Retina (tissue), 1 donor: ENCODE measurements at places on chromosomes 13 and 19.

DNA sequence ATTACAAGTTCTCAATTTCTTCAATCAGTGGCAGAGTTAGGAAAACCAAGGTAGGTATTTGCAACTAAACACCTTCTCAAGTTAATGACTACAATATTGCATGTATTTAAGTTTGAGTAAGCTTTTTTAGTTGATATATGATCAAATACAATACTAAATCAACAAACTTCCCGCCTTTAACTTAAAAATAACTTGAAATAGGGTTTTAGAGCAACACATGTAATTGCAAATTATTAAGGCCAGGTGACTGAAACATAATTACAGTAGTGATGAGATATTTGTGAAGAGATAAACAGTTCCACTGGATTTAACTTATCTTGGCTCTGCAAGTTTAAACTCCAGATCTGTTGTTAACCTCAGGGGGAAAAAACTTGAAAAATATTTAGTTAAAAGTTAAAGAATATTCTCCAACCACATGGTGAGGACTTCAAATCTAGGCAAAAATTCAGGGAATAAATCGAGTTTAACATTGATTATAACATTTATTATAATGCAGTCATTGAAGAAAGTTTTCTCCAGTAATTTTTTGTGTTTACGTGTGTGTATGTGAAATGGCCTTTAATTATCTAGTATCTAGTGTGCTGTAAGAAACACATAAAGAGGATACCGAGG, 3.6 kb downstream of the DACH1 start:
- no peak for DNase-seq

DNA sequence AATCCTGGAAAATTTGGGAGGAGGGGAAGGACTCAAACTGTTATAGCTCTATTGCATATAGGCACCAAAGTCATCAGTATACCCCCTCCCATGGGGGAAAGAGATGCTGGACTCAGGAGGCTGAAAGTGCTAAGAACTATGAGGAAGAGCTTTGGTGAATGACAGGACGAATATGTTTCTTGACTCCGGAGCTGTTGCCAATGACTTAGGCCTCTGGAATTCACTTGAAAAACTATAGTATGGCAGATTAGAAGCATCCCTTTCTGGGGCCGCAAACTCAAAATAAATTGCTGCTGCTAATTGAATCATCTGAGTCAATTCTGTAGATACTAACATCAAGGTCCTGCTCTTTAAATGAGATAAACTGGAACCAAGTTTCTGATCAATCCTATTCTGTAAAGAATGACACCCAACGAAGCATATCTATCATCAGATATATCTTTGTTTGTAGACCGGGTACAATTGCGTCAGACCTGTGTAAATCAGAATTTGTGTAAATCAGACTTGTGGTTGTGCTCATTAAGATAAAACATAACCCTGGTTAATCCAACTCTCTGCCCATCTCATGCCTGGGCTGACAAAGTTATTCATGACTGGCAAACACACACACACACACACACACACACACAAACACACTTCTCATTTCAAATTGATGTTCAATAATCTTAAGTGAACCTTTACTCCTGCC, 1793.8 kb upstream of the PCDH20 start:
- DNase-seq: no peak

GRCh38 chr13:102947745-102948405, 102.0 kb downstream of the ERCC5 start:
- peak; percentile 55 for DNase-seq

- DNase-seq: no peak
These were observed 4.8 kb downstream of the PPP6R1 start for GRCh38 chr19:55253842-55254624.

DNA sequence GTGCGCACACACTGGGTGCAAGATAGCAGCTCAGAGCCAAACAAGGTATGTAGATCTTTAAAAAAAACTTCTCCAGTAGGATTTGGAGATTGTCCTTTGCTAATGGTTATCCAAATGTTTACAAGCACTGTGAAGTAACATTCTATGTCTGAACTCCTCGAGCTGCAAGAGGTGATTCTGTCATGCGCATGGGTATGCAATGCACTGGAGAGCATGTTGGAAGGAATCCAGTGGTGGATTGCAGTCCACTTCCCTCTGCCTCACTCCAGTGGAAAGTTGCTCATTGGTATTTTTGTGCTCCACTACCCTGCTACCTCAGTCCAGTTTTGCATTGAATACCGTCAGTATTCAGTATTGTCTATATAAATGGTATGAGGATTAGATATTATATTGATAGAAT, 132.1 kb downstream of the ATP8A2 start:
- DNase-seq: no peak

DNA sequence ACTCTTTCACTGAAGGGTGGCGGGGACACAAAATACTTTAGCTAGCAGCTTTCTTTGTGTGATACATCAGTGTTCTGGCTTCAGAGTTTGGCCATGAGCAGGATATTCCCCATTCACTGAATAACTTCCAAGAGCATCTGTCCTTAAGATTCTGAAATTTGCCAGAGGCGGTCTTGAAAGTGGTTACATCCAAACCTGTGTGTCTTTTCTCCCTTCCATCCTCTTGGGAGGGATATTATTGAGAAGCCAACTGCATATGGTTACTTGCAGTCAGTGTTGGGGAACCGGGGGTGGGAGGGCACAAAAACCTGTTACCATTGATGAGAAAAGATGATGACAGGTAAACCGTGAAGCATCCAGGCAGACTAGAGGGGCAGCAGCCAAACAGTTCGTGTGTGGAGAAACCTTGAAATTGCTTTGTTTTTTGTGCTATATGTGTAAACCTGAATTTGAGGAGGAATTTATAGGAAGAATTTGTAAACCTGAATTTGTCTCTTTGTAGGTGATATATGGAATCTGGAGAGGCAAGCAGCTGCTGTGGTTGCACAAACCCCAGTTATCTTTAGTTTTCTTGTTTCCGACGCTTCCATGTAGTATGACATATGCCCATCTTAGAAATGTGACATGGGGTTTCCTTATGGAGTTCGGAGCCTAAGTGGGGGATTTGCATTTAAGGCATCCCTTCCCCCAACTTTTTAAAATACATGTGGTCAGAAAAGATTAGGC, 104.8 kb downstream of the WDFY2 start:
- DNase-seq: peak; percentile 41

DNA sequence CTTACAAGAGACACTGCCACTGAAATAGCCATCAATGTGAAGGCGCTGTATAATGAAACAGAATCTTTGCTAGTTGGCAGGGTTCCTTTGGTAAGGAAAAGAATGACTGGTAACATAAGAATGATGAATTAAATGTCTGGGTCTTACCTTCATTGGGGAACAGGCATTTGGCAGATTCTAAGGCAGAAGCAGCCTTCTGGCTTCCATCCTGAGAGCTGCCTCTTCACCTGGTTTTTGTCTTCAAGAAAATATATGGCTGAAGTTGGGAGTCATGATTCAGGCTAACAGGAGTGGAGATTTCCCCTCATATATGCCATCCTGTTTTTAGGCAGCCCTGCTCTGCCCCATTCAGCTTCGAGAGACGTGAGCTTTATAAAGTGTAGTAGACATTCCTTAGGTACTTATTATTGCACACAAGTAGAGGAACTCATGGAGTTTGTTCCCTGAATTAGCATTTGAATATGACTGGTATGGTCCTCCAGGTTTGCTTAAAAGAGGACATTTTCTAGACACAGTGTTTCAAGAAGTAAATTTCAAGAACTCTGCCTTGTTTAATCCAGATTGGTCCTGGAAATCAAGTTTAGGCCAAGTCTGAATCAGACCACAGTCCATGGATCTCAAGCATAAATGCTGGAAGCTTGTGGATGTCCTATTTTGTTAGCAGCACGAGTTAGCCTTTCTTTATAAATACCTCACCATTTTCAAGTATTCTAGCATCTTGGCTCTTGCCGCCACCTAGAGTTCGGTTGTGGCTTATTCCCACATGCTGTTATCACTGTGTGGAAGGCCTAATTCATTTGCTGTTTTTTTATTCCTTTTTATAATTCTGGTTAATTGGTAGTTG, 56.2 kb upstream of the AKAP11 start:
- peak; percentile 24 for DNase-seq

GRCh38 chr19:17234911-17235299, 8.9 kb downstream of the OCEL1 start:
- no peak for DNase-seq

- no peak for DNase-seq
These were observed 5.9 kb downstream of the CEACAM19 start for GRCh38 chr19:44677019-44677811.

DNA sequence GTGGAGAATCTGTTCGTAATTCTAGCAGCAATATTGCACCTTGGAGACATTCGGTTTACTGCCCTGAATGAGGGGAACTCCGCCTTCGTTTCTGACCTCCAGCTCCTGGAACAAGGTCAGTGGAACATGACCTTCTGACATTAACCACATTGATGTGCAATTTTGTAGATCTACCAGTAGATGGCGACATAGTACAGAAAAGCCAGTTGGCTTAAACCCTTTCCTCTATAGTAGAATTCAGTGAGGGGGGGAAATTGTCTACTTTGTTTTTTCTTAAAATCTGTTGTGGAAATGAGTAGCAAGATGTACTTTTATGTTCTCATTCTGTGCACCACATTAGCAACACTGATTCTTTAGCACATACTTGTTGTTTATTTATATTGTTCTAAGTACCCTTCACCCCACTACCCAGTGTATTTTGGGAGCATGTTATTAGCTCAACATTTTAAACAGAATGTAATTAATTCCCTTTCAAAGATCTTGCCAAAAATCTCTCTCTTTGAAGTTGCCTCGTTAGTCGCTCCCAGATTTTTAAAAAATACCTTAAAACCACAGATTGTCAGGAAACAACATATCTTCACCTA, 332.2 kb downstream of the MYO16 start:
- peak; percentile 65 for DNase-seq

DNA sequence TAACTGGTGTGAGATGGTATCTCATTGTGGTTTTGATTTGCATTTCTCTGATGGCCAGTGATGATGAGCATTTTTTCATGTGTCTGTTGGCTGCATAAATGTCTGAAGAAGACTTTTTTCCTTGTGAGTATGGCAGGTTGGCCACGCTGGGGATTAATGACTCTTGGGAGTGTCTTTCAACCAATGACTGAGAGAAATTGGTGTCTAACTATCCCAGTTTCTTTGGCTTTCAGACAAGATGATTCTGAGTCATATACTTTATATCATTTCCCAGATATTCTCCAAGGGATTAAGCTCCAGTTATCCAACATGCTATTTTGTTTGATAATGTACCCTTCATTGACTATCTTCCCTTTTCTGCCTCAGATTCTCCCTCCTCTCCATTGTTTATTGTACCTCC, 35.5 kb upstream of the CSNK1A1L start:
- no peak for DNase-seq
